Right cardiac atrium (tissue), 5 donors: ENCODE measurements at places on chromosomes 3 and 15. TPM values are rescaled to one million over a fixed set of nuclear protein-coding genes. Genes with fewer than 3 reads are reported as not detected.

The C2CD4A gene
- total RNA-seq, result not detected

The DPPA2 gene
- not detected for total RNA-seq

GRCh38 chr15:80476036-80476435, 71.9 kb downstream of the ARNT2 start:
- no peak for DNase-seq

DNA sequence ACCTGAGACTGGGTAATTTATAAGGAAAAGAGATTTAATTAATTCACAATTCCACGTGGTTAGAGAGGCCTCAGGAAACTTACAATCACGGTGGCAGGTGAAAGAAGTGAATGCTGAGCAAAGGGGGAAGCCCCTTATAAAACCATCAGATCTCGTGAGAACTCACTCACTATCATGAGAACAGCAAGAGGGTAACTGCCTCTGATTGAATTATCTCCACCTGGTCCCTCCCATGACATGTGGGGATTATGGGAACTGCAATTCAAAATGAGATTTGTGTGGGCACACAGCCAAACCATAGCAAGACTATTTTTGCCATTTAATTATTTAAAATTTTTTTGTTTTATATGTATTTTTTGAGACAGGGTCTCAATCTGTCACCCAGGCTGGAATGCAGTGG, 27.0 kb upstream of the KCTD6 start:
- no peak for DNase-seq

The ERC2 gene
- total RNA-seq, result 3.8 TPM

- no peak for DNase-seq
These were observed 58.1 kb downstream of the CLASP2 start for GRCh38 chr3:33659856-33660434.

DNA sequence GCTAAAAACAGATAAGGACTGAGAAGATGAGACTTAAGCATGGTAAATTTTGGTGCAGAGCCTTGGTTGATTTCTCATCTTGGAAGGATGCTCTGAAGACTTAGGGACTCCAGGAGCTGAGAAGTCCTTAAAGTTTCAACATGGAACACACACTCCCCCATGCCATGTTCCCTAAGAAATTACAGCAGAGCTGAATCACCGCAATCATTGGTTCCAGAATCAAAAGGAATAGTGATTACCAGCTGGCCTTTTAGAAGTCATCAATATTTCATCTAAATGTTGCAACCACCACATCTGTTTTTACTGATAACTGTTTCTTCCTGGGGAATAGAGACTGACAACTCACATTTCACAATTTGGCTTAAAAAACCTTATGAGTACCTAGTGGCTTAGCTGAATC, 229.3 kb downstream of the MINAR1 start:
- no peak for DNase-seq

The GPR149 gene
- not detected for total RNA-seq

- no peak for DNase-seq
These were observed 66.8 kb downstream of the CD200R1L start for GRCh38 chr3:112779558-112780480.

GRCh38 chr15:71052356-71052755, 62.9 kb upstream of the THSD4 start:
- no peak for DNase-seq

- DNase-seq, result no peak
These were observed 41.4 kb upstream of the VEPH1 start for GRCh38 chr3:157544501-157545130.

DNA sequence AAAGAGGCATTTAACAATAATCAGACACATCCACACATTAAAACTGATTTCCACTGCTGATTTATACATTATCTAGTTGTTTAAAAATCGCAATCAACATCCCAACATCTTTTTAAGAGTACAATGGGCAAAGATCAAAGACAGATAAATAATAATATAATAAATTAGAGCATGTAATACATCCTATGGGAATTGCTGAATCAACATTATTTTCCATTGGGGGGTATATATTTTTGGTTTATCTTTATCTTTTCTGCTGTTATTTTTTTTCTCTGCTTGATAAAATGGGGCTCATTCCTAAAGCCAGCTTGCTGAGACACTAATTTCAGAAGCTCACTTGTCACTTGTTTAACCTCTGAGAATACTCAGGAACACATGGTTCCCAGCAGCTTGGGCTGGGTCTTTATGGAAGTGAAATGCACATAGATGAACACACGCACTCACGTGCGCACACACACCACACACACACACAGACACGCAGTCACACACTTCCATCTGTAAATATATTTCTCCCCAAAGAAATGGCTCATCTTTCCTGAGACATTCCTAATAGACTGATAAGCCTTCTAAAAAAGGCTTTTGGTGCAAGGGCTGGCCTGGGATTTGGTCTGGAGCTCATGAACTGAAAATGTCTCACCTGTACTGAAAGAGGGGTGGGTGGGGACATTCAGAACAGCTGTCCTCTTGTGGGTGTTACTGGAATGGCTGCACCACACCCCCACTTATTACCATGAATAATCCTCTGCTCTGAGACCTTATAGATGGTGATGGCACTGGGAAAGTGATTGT, 3.5 kb upstream of the PPIB start:
- no peak for DNase-seq

- no peak for DNase-seq
These were observed 247.5 kb downstream of the CDIN1 start for GRCh38 chr15:36826948-36827347.

GRCh38 chr15:39451871-39452270, 129.0 kb upstream of the THBS1 start:
- no peak for DNase-seq

The GOLGA8G gene
- total RNA-seq, result not detected

The TSC22D2 gene
- total RNA-seq, result 38.9 TPM

GRCh38 chr15:31526916-31527690, 200.5 kb downstream of the KLF13 start:
- DNase-seq, result no peak

GRCh38 chr15:55221090-55222011, 24.6 kb upstream of the RSL24D1 start:
- no peak for DNase-seq

- DNase-seq, result no peak
These were observed 142.2 kb downstream of the DOCK3 start for GRCh38 chr3:50816894-50817293.

GRCh38 chr3:48240000-48240963, 622 bp upstream of the ZNF589 start:
- peak; percentile 61 for DNase-seq

GRCh38 chr3:40850861-40851260, 326.1 kb downstream of the ZNF621 start:
- no peak for DNase-seq

The ZNF662 gene
- 8.9 TPM for total RNA-seq

DNA sequence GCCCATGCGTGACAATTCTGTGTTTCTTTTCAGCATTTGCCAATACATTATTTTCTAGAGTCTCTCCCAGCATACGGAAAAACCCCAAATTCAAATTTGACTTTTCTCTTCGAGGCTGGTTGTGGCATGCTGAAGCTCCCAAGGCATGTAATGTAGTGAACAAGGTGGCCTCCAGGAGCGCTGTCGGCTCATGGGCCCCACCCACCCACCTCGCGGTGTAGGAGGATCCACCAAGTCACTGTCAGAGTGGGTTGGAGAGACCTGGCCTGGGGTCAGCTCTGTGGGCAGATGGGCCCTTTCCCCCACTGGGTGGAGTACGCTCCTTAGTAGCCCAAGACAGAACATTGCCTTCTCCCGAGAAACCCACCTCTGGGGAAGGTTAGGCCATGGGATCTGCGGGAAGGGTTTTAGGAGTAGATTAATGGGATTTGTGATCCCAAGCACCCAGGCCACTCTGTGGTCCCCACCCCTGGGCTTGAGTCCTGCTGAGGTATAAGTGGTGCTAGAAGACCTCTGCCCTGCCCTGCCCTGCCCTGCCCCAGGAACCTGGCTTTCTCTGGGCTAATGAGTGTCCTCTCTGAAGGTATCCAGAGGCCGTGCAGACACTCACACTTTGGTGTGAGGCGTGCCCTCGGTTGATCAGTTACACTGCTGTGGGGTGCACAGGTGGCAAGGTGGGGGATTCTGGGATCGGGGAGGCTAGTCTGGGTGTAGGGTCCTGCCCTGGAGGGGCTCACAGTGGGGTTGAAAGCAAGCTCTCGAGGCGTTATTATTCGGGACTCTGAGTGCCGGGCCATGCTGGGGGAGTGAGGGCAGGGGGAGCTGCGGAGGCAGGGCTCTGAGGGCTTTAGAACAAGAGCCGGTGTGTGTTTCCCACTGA, 97.9 kb downstream of the APBA2 start:
- DNase-seq, result no peak

The GOLGA8F gene
- not detected for total RNA-seq

GRCh38 chr3:27279123-27279522, 90.1 kb downstream of the NEK10 start:
- no peak for DNase-seq

The GPR160 gene
- total RNA-seq, result 0.48 TPM

GRCh38 chr3:42012935-42013690, 51.2 kb upstream of the ULK4 start:
- DNase-seq, result peak; percentile 89

The AHSG gene
- not detected for total RNA-seq

DNA sequence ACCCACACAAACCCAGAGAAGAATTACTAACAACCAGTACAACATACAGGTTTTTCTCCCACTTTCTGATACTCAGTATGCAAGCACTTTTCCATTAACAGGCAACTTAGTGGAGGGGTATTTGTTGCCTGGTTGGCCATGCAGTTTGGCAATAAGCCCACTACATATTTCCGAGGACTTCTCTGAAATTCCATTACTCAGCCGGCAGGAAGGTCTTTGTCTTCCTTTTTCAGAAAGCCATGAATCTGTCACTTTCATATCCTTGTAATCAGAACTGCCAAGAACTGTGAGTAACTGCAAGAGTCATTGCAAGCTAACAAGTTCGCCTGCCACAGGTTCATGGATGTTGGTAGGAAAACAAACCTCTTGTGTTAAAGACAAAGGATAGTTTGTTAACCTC, 422.3 kb upstream of the ROBO1 start:
- DNase-seq, result no peak

DNA sequence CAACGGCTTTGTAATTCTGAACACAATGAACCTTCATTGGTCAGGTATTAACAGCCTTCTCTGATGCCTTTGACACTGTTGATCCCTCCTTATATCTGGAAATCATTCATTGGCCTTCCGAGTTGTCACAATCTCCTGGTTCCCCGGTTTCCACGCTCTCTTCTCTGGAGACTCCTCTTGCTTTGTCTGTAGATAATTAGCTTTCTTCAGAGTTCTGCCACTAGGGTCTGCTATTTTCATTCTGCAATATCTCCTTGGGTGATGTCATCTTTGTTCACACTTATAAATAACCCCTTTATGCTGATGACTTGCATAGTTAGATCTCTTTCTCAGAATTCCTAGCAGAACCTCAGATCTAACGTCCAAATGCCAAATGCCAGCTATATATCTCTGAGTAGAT, 583.8 kb upstream of the ZNF717 start:
- no peak for DNase-seq

GRCh38 chr3:89474333-89475130, 367.1 kb downstream of the EPHA3 start:
- DNase-seq, result no peak

The GPR62 gene
- total RNA-seq, result 0.62 TPM

- no peak for DNase-seq
These were observed 885 bp downstream of the EFCC1 start for GRCh38 chr3:129001806-129002572.

The PRSS50 gene
- not detected for total RNA-seq

The RTP4 gene
- total RNA-seq, result 1.9 TPM

GRCh38 chr15:67884514-67885174, 44.8 kb upstream of the RNU6-1 start:
- peak; percentile 86 for DNase-seq

GRCh38 chr3:175311946-175312345, 452.8 kb downstream of the NAALADL2 start:
- no peak for DNase-seq

GRCh38 chr3:197501496-197501878, 54.3 kb downstream of the BDH1 start:
- no peak for DNase-seq

DNA sequence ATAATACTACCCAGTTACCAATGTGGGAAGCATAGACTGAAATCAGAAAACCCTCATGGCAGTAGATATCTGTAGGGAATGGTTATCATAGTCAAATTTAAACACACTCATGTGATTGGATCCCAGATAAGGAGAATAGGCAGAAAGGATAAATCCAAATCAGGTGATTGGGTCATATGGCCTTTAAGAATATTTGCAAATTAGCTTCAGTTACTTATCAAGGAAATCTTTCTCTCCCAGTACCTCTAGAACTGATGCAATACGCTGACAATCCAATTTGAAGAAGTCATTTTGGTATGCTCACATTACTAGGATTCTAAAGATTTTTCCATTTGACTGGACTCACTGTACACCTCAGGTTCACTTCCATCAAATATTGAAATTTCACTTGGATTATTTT, 87.7 kb upstream of the MNS1 start:
- DNase-seq, result no peak

GRCh38 chr3:116432795-116433194, 12.5 kb downstream of the LSAMP start:
- DNase-seq, result no peak

The MLF1 gene
- 242 TPM for total RNA-seq

GRCh38 chr3:106049821-106050220, 181.0 kb upstream of the CBLB start:
- no peak for DNase-seq

The ACP3 gene
- total RNA-seq, result 1.2 TPM
